Stimulated activated CD4-positive, alpha-beta T cell treated with anti-CD3 and anti-CD28 coated beads, Interleukin-2, amount 100 ng/mL, for 48 hours (primary cell): ENCODE measurements at places on chromosomes 7 and 10.

DNA sequence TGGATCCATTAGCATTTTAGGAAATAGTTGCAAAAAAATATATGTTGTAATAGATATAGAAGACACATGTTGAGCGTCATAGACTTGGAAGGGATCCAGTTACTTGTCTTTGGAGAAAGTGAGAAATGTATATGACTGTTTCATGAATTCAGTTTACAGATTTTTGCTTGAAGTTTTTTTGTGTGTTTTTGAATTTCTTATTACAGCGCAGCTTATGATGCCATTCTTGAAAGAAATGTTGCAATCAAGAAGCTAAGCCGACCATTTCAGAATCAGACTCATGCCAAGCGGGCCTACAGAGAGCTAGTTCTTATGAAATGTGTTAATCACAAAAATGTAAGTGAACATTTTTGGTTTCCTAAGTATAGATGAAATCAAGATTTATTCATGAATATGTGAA, 98.2 kb downstream of the MAPK8 start:
- no peak for DNase-seq

DNA sequence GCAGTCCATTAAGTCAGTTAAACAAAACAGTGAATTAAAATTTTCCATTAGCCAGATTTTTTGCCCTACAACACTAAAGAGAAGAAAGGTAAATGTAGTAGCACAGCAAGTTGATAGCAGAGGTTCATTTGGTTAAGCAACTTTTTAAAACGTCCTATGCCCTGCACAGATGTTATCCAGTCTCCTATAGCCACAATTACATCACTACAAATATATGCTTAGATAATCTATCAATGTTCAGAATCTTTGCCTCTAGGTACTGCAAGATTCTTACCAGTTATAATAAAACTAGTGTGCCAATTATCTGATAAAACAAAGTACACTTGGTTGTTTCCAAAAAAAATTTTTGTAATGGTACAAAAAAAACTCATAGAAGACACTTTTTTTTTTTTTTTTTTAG, 175.5 kb upstream of the MYO3A start:
- no peak for DNase-seq

DNA sequence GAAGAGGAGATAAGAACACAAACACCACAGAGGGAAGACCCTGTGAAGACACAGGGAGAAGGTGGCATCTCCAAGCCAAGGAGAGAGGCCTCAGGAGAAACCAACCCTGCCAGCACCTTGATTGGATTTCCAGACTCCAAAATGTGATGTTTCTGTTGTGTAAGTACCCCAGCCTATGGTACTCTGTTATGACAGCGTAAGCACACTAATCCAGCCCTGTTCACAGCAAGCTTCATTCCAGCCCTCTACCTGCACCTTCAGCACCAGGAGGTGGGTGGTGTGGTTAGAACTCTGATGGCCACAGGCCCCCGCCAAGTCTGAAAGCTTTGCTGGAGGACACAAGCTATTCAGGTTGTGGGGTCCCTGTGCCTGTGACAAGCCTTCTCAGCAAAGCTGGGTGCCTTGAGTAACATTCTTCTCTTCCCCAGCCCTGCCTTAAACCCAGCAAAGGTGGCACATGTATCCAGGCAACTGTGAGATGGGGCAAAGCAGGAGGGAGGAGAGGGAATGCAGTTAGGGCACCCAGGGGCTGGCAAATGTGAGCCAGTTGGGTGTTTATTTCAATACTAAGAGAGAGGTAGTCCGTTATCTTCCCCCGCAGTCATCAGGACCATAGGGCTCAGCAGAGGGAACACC, 4.5 kb downstream of the VSTM4 start:
- no peak for DNase-seq

GRCh38 chr10:105328503-105329133, 687.5 kb downstream of the SORCS3 start:
- no peak for DNase-seq

DNA sequence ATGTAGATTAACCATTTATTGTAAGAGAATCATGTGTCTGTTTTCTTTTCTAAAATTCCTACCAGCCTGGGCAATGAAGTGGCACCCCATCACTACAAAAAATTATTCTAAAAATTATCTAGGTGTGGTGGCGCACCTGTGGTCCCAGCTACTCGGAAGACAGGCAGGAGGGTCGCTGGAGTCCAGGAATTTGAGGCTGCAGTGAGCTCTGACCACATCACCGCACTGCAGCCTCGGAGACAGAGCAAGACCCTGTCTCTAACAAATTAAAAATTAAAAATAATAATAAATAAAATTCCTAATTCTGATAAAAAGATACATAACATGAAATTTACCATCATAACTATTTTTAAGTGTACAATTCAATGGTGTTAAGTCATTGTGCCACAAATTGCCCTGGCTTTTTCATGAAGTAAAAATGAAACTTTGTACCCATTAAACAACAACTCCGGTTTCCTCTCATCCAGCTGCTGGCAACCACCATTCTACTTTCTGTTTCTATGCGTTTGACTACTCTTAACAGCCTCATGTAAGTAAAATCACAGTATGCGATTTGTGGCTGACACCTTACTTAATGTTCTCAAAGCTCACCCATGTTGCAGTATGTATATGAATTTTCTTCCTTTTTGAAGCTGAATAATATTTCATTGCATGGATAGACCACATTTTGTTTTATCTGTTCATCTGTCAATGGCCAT, 20.6 kb upstream of the USP6NL start:
- DNase-seq = no peak

DNA sequence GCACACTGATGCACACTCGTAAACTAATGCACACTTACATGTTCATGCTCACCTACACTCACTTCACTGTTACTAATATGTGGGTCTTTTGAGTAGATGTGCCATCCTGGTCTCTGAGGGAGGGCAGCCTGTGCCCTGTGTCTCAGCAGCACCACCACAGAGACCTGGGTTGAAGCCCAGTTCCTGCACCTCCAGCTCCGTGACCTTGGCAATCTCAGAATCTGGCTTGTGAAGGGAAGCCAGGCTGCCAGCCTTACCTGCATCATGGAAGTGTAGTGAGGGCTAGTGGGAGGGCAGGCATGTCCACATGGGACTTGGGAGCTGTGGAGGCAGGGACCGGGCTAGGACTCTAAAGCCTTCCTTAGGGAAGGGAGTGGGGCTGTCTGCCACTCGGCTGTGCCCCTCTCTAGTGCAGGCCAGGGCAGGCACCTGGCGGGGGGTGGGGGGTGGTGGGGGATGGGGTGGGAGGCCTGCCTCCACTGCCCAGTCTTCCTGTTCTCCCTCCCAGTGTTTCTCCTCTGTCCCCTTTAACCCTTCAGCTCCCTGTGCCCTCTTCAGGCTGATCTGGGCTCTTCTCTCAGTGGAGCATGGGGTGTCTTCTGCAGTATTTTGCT, 8.1 kb downstream of the ADCY1 start:
- DNase-seq = no peak

DNA sequence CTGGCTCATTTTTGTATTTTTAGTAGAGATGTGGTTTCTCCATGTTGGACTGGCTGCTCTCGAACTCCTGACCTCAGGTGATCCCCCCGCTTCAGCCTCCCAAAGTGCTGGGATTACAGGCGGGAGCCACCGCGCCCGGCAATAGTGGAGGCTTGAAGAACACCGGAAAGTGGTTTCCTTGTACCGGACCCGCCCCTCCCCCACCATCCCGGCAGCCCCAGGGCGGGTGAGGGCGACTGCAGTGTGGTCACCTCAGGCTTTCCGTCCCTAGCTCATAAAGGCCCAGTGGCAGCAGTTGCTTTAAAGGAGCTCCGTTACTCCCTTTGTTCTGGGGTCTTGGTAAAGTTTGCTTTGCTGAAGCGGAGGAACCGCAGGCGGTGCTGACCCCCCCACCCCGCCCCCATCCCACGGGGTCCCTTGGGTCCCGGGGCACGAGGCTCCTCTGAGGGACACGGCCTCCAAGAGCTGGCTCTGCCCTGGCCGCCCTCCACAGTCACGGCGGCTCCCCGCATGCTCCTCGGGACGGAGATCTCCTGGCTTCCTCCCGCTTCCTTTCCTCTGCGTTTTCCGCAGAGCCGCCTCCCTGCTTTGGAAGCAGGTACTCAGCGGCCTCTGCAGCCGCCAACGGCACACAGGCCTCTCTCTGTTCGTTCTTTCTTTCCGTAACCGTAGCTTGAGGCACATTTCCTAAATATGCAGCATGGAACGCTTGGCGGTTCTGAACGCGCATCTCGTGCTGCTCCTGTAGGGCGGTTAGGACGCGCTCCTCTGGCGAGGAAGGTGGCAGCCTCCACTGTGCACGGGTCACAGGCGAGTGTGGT, 77.3 kb downstream of the DNAJB6 start:
- DNase-seq = no peak

GRCh38 chr7:78788464-78788863, 665.0 kb downstream of the MAGI2 start:
- DNase-seq = no peak

- no peak for DNase-seq
These were observed 72.2 kb downstream of the CHST15 start for GRCh38 chr10:124020981-124021815.

DNA sequence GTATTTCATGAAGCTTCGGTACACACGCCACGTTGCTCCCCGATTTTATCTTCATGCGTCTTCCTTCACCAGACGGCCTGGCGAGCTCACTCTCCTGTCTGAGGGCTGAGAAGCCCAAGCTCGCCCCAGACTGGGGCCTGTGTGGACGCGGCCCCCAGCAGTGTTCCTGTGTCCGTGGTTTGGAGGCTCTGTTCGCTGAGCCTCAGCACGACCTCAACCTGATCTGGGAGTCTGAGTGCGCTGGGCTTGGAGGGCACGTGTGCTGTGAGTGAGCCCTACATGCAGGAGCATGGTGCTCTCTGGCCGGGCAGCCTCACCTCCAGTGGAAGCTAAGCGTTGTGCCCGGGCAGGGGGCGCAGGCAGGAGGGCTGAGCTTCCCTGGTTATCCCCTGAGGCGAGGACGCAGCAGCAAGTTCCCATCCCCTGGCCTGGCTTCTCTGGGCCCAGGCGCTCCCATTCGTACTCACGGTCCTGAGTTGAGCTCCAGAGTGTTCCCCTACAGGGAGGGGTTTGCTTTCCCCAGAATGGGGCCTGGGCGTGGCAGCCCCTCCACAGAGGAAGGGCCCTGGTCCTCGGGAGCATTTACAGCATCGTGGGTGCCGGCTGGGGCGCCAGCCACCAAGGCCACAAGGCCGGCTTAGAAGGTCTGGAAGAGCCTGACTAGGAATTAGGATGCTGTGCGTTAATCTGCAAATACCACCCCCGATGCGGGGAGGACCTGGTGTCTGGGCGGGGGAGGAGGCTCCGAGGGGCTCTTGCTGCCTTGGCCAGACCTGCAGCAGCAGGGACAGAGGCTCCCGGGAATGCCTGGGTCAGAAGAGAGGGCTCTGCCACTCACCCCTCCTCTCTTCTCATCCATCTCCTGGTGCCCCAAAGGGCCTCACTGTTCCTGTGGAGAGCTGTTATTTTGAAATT, 400.6 kb downstream of the DNAJB6 start:
- no peak for DNase-seq

DNA sequence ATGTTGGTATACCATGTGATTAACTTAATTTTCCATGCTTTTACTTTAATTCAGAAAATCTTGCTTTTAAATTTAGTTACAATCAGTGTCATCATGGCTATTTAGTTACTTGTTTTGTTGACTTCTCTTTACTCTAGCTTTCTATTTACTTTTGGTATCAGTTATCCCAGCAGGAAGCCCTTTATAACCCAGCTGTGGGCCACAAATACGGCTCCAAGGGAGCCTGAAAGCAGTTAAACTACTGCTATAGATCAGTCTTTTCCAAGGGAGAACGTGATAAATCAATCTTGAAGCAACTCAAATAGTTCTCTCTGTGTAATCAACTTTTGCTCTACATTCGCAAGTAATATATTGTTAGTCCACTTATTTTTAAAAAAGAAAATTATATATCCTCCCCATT, 287.4 kb downstream of the CACNA2D1 start:
- no peak for DNase-seq

GRCh38 chr10:133060881-133061280, 26.8 kb upstream of the ADGRA1 start:
- DNase-seq = no peak

- no peak for DNase-seq
These were observed at the start of gene AMZ1 for GRCh38 chr7:2687881-2688318. Gene AMZ1 (plus strand): TSS chr7:2688202. CDS start chr7:2700452, 12,250 bp downstream.

DNA sequence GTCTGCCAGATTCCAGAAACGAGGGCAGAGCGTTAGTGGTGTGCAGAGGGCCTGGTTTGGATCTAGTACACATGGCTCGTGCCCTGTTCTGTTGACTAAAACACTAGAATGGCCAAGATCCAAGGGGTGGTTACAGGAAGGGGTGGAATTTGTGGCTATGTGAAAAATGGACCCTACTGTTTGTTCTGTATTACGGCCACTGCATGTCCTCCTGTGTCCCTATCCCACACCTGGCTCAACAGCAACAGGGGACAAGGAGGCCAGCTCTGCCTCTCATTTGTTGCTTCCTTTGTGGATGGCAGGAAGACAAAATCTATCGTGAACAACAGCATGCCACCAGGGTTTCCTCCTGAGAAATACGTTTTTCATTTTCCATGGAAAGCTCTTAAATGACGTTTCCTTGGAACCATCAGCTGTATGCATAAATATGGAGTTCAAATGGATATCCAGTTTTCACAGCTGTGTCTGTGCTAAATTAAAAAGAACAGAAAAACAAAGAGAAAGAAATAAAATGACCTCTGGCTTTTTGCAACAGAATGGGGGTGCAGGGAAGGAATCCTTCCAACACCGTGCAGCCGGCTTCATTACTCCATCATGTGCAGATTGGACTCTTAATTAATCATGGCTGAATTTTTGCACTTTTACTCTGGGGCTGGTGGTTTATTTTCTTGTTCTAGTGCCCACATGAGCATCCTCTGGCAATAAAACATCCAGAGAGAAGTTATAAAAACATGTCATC, 318.9 kb downstream of the CXCL12 start:
- DNase-seq = no peak

- no peak for DNase-seq
These were observed 3.1 kb upstream of the RBP4 start for GRCh38 chr10:93604146-93604545.

DNA sequence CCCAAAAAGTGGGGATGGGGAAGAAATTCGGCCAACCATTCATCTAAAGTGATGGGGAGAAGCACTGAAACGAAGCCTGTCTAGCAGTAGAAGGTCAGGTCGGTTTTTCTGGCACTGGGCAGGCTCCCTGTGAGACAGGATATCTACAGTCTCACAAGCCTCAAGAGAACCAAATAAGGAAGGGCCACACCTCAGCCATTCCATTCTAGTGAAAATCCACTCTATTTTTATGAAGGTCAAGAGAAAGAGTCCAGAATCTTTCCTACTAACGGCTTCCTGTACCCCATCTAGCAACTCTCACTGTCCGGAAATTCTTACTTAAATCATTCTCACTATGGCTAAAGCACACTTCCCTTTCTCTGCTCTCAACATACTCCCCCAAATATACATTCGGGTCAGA, 267.1 kb downstream of the PRPF18 start:
- no peak for DNase-seq

- no peak for DNase-seq
These were observed 115.4 kb downstream of the RPS24 start for GRCh38 chr10:78148961-78149612.

GRCh38 chr7:84200859-84201258, 6.3 kb upstream of the SEMA3A start:
- DNase-seq = no peak
